ENCODE measurements at places on chromosomes 12 and 14.
A peak's percentile ranks its signal among the peaks of the same experiment; 100 is the strongest.

GRCh38 chr12:120041386-120042231 is 52.6 kb downstream of the BICDL1 start:
- DNase-seq = no peak

DNA sequence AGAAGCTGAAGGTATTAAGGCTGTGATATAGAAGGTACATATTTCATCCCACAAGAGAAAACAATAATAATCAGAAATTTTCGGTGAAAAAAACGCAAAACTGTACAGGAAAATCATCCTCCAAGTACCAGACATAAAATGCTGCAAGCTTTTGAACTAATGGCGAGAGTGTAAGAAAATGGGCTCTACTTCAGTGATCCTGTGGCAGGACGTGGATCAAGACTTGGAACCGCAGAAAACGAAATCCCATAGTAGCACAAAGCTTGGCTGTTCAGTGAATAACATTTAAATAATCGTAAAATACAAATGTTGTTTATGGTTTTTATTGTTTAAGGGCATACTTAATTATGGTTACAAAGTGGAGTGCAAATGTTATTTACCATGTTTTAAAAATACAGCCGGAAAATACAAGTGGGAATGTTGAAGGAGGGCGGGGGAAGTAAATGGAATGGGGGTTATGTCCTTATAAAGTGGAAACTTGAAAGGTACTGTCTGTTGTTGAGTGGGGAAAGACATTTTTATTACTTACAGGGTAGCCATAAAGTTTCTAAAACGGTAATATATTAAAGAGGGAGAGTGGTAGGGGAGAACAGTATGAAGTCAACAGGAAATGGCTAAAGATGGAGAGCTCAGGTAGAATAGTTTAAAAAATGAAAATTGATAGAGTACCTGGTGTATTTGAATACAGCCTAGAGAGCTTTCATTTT is 1.1 kb downstream of the SMIM10L1 start:
- no peak for DNase-seq

GRCh38 chr12:50005175-50005574 is 20.1 kb downstream of the RACGAP1 start:
- DNase-seq = no peak

DNA sequence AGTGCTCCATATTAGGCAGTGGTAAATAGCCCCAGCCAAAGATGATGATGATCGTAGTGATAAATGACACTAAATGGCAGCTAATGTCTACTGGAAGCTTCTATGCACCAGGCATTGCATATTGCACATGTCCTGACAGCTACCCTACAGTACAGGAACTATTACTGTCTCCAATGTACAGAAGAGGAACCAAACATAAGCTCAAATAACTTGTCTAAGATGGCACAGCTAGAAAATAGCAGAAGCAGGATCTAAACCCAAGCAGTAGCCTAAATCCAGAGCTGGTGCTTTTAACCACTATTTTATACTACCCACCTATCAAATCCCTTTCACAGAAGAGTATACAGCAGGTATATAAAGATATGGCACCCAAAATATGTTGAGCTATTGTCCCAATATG is 28.9 kb downstream of the ESR2 start:
- peak; percentile 56 for DNase-seq

- no peak for DNase-seq
Observed at GRCh38 chr12:69106482-69107118, 132.8 kb upstream of the CPSF6 start.

DNA sequence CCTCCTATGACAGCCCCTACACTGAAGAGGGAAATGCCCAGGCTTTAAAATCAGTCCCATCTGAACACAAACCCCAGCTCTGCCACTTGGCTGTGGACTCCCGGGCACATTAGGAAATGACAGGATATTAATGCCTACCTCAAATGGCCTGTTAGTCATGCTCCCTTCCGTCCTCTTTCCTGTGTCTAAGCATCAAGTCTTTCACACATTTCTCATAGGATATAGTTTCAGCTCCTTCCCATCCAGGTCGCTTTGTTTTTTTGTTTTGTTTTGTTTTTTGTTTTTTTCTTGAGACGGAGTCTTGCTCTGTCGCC is 16.1 kb downstream of the PLEK2 start:
- DNase-seq = no peak

GRCh38 chr12:1517007-1517406 is 77.4 kb downstream of the FBXL14 start:
- DNase-seq = peak; percentile 62

- no peak for DNase-seq
Observed at GRCh38 chr14:99459481-99460100, 21.1 kb downstream of the SETD3 start.

DNA sequence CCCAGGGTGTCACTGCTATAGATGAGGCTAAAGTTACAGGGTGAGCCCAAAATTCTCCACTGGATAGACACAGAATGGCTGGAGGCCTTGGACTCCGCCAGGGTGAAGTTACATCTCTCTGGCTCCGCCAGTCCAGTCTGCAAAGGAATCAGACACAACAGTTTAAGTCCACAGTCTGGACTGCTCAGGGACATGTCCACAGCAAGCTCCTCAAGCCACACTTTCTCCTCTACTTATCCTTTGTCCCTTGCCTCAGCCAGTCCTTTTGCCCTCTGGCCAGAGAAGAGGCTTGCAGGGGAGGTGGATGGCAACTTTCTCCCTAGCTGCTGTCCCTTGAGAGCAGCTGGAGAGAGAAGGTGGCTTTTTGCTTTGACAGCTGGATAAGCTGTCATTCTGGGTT is 28.0 kb downstream of the PTPRB start:
- no peak for DNase-seq

Measured in Karpas-422 (cell line).